ENCODE measurements at places on chromosomes 6 and 20.

GRCh38 chr6:166351715-166352285, 9.5 kb upstream of the SFT2D1 start:
- no peak for DNase-seq

DNA sequence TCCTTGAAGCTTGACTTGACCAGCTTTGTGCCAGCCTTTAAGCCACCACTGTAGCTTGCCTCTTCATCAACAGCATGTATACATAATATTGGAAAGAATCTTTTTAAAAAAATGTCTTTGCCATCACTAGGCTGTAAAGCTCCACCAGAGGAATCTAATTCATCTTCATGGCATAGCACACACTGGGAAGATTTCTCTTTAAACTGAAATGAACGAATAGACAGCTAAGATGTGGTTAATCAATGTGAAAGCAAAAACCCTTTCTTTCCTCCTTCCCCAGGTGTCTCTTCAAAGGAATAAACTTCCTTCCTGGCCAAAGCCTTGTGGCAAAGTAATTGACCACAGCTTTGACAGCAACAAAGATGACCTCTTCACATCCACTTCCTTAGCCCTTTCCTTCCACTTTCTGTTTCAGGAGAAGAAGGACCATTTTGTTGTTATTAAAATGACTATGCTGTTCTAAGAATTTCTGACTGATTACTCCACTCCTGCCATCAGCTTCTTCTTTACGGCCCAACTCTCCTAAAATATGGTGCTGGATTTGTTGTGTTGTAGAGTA, 428.7 kb upstream of the SOX4 start:
- no peak for DNase-seq

GRCh38 chr6:7242835-7243178, 70.2 kb downstream of the SSR1 start:
- no peak for DNase-seq

GRCh38 chr20:44151621-44152416, 35.2 kb downstream of the JPH2 start:
- no peak for DNase-seq

DNA sequence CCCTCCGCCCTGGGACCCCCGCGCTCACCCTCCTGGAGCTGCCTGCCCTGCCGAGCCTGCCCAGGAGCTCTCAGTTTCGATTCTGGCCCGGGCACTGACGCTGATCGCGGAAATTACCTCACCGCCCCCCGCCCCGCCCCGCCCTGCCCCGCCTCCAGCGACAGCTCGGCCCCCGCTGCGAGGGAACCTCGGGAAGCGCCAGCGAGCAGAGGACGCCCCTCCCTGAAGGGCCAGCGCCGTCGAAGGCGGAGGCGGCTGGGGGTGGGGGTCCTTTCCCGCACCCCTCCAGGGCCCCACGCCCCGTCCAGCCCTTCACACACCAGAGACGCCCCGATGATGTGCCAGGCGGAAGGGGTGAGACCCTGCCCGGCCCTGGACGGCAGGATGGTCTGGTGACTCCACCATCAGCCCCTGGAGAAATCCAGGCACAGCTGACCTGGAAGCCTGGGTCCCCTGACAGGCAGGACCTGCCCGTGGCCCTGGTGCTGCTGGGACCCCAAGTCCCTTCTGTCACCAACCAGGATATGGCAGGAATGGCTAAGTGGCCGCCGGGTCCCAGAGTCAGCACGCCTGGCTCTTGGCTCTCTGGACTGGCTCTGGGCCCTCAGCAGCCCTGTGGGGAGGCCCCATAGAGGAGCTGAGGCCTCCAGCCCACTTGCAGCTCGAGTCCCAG, at the start of gene HELZ2:
TSS of gene HELZ2 (minus strand) at position 84 of the 673 bp plus-strand sequence. CDS start 1,854 bp downstream, outside the sequence.
- no peak for DNase-seq

DNA sequence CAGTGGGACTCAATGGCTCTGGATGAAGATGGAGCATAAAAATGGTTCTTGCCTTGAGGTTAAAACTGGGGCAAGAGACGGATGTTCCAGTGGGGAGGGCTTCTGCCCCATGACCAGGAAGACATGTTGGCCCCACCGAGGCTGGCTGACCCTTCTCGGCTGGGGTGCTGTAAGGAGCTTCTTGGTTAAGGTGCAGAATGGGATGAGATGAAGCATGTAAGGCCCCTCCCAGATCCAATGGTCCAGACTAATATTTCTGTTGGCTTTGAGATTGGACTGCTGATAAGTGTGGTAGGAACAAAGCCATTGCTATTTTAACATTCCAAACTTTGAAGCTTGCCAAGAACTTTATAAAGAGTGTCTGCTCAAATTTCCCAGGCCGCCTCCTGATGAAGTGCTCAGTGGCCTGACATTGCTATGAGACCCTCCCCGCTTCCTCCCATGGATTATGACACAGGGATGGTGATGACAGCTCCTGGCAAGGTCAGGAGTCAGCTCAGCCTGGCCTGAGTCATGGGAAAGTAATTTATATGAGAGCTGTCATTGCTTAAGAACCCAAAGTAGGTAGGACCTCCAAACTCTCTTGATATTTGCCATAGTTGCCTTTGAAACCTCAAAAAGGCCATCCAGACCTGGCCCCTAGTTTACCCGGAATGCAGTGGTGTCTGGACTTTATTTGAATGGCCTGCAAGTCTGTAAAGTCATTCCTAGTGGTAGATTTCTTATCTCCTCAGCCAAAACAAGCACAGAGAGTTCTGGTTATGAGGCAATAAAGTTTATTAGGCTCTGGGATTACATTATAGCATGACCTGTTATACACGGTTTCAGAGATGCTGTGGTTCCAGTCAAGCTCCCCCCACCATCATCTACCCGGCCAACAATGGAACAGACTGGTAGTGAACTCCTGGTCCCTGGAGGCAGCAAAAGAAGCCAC, 55.2 kb downstream of the TGM2 start:
- DNase-seq, result no peak

- no peak for DNase-seq
Measured at GRCh38 chr6:129345890-129346289, 364.1 kb downstream of the ARHGAP18 start.

DNA sequence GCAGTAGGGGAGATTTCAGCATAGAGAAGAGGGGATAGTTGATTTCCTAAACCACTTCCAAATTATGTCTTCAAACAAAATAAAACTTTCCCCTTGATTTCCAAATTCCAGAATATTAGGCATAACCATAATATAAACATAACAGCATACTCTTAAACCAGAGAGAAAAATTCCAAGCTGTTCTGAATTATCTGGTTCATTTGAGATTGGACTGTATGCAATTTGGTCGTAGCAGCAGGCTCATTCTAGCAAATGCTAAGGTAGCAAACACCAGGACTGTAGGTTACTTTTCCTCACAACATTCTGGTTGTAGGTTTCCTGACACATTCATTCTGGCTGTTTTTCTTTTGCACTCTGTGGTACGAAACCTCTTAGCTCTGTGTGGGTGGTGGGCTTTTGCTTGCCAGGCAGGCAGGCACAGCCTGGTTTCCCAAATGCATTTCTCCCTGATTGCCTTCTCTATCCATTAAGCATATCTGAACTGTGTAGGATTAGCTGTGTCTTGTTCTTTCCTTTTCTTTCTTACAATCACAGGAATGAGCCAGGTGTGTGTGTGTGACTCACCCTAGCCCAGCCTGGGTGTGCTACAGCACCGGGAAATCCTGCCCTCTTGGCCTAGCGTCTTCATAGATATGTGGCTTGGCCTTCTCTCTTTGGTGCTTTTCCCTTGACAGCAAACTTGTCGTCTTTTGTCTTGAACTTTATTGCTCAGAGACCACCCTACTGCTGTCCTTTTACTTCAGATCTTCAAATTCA, 77.1 kb downstream of the JARID2 start:
- no peak for DNase-seq

DNA sequence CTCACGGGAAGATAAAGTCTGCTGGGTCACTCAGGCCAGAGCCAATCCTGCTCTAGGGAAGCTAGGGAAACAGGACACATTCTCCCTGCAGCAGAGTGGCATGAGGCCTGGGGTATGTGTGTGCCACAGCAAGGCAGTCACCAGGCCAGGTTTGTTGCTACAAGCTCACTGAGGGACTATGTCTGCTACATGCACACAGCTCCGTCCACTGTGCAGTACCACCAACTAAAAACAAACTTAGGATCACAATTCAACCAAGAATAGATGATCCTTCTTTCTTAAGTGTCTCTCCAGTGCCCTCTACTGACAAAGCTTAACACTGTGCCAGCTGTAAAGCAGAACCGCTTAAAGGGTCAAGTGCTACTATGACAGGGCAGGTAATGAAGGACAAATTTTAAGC, 192.5 kb downstream of the PTPRK start:
- DNase-seq, result no peak

- no peak for DNase-seq
Measured at GRCh38 chr20:2242678-2243077, 53.1 kb upstream of the TGM3 start.

GRCh38 chr20:56781108-56781739, 152.1 kb downstream of the TFAP2C start:
- no peak for DNase-seq

DNA sequence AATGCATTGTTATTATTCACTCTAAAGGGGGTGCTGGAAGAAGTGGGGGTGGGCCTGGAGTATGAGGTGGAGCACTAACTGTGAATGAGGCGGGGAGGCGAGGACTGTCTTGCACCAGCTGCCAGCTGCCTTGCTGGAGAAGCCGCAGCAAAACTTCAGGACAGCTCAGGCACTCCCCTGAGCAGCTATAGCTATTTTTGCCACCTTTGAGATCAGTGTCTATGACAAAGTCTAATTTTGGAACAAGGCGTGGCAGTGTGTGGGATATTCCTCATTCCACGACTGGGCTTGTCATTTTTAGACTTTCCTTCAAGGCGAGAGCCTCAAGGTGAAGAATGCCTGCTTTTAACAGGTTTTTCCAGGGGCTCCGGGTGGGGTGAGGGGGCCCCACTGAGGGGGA, 143.8 kb downstream of the DOK5 start:
- DNase-seq, result peak; percentile 44

GRCh38 chr6:150325066-150325772, 43.6 kb upstream of the IYD start:
- no peak for DNase-seq

- no peak for DNase-seq
Measured at GRCh38 chr20:45818239-45818638, 5.8 kb downstream of the UBE2C start.

DNA sequence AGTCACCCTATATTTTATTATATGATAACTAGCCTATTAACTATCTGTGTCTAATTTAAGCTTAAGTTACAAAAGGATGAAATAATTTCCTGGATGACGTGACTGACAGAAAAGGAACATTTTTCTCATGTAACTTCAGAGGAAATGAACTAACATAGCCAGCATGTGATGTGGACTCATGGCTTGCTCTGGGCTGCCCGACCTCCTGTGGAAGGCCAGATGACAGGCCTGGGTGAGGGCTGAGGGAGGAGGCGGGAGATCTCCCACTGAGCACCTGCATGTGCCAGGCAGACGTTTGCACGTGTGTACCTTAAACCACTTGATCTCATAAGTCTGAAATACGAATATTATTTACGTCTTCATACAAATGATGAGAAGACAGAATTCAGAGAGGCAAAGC, 321.1 kb downstream of the SYNE1 start:
- DNase-seq, result no peak

DNA sequence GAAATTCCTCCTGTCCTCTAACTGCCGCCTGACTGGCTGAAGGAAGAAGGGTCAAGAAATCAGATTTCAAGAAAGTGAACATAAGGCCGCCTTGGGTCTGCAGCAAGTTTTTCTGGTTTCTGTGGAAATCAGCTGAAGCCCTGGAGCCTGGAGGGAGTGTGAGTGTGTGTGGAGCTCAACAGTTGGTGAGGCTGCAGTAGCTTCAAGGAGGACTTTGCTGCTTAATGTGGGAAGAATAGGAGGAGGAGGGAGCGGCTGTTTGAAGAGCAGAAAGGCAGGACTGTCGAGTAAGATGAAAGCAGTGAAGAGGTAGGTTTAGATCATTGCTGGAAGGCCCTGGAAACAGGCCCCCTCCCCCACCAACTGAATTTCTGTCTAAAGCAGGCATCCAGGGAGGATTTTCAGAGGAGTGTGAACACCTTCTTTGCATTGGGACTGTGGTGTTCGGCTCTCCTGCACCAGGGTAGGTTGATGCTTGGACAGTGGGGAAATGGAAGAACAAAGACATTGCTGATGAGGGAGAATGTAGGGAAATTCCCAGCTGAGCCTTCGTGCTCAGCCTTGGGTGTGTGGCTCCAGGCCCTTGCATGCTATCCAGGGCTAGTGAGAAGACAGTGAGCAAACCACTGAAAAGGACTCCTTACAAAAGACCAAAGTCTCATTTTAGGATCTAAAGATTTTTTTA, 79.5 kb upstream of the VSTM2L start:
- DNase-seq, result peak; percentile 4

- DNase-seq, result no peak
Measured at GRCh38 chr6:36443471-36444428, 950 bp downstream of the KCTD20 start.

- DNase-seq, result no peak
Measured at GRCh38 chr20:55535366-55535765, 470.0 kb downstream of the CBLN4 start.

DNA sequence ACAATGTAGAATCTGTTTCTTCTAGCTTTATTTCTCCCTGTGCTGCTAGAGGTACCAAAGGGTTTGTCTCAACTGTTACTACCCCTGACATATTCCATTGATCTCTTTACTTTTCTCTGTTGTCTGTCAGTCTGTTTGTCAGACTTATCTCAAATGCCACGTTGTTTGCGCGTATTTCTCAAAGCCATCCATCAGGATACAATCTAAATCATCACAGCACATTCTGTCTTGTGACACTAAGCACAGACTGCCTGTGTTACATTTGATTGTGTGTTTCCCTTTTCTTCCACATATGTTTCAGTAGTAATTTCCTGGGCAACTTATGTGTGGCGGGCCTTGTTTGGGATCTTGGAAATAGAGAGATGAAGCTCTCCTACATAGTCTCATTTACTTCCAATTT, 30.2 kb upstream of the SERINC3 start:
- no peak for DNase-seq

GRCh38 chr6:151652325-151652724, 155.2 kb upstream of the ESR1 start:
- no peak for DNase-seq

DNA sequence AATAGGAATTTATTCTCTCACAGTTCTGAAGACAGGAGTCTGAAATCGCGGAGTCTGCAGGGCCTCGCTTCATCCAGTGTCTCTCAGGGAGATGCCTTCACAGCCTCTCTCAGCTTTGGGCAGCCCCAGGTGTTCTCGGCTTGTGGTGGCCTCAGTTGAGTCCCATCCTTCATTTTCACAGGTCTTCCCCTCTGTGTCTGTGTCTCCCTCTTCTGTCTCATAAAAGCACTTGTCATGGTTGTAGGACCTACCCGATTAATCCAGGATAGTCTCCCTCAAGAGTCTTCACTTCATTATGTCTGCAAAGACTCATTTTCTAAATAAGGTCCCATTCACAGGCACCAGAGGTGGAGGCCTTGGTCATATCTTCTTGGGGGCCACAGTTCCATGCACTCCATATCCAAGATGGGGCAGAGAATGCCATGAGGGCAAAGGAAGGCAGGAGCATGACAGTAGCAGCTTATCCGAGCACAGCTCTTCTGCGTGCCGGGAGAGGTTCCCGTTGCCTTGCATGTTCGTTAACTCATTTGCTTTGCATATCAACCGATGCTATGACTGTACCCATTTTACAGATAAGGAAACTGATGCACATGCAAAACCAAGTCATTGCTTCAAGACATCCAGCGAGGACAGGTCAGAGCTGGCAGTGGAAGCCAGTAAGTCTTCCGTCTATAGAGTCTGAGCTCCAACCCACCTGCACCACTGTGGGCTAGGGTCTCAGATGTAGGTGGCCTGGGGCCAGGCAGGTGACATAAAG, 363.8 kb upstream of the SULF2 start:
- no peak for DNase-seq
